HFFc6 (cell line): ENCODE measurements at places on chromosomes 3 and 15.

DNA sequence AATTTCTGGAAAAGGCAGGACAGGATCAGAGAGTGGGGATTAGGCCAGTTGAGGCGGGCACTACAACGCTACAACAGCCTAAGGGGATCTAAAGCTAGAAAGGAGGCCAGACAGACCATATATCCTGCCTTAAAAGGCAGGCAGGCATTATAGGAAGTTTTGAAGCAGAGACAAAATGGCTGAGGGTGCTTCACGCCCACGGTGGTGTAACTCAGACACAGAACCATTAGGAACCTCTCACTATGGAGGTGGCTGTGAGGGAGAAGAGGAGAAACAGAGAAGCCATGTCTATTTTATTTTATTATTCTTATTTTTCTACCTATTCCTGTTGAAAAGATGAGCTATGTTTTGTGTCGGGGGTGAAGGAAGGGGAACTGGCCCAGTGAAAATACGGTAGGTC is 2.1 kb upstream of the USP4 start:
- DNase-seq, result no peak

DNA sequence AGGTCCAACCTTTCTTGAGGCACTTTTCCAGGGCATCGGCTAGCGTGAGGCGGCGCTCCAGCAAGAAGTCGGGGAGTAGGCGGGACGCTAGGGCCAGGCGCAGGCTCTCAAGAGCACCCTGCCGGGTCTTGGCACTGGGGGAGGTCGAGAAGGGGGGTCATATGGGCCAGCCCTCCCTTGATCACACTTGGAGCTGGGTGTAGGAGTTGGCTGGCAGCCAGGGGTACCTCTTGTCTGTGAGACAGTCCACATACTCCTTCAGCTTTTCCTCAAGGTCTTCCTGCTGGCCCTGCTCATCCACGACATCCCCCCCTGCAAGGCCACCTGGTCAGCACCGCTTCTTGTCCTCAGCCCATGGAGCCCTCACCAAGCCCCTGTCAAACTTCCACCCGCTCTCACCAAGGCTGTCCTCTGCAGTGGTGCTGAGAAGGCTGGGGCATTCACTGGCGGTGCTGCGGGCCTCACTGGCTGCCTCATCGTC is 2.0 kb downstream of the IFRD2 start:
- no peak for DNase-seq

GRCh38 chr15:99169769-99170311 is 65.0 kb downstream of the SYNM start:
- peak; percentile 72 for DNase-seq

DNA sequence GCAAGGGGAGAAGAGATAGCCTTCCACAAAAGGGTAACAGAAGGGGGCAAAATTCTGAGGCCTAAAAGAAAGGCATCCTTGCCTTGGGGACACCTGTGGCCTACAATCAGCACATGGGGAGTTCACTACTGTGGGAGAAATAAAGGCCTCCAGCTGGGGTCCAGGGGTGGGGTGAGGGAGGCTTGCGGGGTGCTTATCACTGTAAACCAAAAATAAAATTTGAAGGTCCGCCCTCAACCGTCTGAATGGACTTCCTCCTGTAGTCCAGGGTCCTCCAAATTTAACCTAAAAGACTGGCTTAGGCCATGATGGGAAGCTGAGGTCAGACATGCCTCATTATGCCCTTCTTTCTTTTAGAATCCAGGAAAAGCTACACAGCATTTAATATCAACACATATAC is 2.1 kb upstream of the POLR2M start:
- no peak for DNase-seq

DNA sequence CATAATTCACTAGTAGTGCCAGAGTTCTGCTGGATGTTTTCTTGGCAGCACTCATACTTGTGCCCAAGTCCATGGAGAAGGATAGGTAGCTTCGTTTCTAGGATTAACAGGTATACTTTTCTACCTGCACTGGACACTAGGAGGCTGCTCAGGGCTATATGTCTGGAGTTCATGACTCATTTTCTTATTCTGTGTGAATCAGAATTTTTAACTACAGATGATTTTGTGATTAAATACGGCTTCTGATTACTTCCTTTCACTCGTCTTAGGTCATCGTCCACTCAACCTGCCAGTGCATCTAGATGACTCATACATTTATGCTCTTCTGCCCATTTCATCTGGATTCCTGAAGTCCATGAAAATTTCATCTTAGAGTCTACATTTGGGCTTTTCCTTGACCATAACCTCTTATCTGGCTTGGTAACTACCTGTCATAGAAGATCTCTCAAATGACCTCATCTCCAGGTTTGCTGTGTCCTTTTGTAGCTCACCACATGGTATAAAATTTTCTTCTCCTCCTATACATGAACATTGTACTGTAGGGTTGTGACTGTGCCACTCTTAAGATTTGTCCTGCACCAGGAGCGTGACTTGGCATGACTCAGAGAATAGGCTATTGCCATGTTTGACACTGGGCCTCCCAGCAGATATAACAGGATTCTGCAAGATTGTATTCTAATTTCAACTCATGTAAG is 66.7 kb upstream of the GCSAM start:
- peak; percentile 68 for DNase-seq
